ENCODE measurements at places on chromosomes 12 and 14. TPM values are rescaled to one million over a fixed set of nuclear protein-coding genes. Genes with fewer than 3 reads are reported as not detected.

Gene CISTR
- not detected for total RNA-seq

Gene SDSL
- total RNA-seq = 2.2 TPM

Gene PTPRQ
- total RNA-seq = 12.8 TPM

Gene ST8SIA1
- total RNA-seq = 0.63 TPM

Gene KERA
- total RNA-seq = not detected

DNA sequence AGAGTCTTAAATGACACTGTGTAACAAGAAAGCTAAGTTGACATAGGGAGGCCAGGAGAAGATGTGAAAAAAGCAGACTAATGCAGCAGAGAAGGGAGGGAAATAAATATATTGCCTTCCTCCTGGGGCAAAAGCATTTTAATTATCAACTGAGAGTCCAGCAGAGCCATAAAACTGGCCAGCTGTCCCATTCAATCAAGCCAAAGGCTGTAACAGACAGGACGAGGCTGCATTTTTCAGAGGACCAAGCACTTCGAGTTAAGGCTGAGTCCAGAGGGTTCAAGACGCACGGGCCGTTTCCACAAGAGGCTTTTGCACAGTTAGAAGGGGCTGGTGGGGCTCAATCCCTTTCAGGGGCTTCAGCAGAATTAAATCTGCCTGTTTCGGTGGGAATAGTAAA is 20.4 kb downstream of the MAP3K9 start:
- DNase-seq = no peak

GRCh38 chr14:96225745-96226151 is 21.1 kb downstream of the BDKRB2 start:
- DNase-seq = no peak

DNA sequence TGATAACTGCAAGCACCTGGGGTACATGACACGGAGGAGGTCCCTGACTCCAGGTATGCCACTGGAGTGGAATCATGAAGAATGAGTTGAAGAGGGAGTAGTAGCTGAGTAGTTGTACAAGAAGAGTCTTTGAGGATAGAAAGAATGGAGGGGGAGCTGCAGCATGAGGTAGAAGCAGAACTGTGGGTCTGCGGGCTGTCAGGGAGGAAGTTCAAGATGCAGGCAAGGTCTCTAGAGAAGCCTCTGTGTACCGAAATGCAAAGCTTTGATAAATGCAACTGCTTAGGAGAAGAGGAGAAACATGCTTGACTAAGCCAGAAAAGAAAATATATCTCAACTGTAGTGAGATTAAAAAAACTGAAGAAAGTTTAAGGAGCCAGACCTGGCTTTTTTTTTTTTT is 91.5 kb downstream of the CPNE8 start:
- no peak for DNase-seq

DNA sequence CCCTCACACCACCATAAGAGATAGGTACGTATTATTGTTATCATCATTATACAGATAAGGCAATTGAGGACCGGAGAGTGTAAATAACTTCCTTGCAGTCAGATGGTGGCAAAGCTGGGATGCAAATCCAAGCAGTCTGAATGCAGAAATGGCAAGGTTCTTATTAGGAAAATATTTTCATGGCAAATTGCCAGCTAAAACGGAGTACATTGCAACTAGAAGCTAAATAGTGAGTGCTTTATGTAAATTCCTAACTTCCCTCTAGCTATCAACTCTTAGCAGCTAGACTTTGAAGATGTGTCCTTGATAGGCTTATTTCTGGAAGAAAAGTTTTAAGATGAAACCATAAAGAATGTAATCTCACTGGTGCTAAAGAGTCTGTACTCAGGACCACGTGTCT is 323.9 kb upstream of the DIO2 start:
- DNase-seq = no peak

DNA sequence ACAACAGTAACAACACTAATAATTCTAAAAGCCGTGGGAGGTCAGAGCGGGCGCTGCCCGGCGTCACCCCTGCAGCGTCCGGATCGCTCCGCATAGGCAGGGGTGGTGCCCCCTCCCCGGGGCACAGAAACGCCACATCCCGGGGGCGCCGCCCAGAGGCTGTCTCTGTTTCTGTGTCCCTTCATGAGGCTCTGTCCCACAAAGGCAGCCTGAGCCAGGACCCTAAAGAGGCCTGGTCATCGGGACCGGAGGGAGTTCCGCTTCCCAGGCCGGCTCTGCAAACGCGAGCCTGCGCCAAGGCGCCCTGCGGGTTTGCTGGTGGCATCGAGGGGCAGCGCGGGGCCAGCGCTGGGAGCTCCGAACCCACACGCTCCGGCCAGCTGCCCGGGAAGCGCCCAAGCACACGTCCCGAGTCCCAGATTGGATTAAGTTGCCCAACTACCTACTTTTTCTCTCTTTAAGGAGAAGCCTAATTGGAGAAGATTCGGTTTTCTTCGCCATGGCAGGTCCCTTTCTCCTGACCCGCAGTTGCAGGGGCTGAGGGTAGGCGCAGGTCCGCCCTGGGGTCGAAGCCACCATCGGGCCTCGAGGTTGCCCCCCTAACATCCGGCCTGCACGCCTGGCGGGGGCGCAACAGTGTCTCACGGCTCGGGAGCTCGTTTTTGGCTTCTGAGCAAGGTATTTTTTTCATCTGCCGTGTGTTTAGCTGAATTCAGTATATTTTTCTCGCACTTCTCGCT is 421.7 kb downstream of the VRK1 start:
- DNase-seq = no peak

- DNase-seq = no peak
These were observed at the start of gene OR4K5 for GRCh38 chr14:19920021-19920657. OR4K5 (plus strand) TSS chr14:19920607; CDS start chr14:19920607, 0 bp downstream.

GRCh38 chr12:14402697-14403096 is 37.2 kb downstream of the ATF7IP start:
- no peak for DNase-seq

GRCh38 chr12:23729359-23729758 is 220.1 kb downstream of the SOX5 start:
- DNase-seq = no peak

- DNase-seq = no peak
These were observed 336.3 kb downstream of the BMP4 start for GRCh38 chr14:53620317-53620716.

- no peak for DNase-seq
These were observed 284.4 kb upstream of the CRY1 start for GRCh38 chr12:107377596-107378385.

- DNase-seq = no peak
These were observed 233.5 kb downstream of the SLC2A13 start for GRCh38 chr12:39872425-39872824.
